Esophagus (tissue), 2 donors: ENCODE measurements at places on chromosomes 16 and 17. TPM values are rescaled to one million over a fixed set of nuclear protein-coding genes. Genes with fewer than 3 reads are reported as not detected.

Gene GPR139
- polyA plus RNA-seq, result not detected

Gene PYY
- not detected for polyA plus RNA-seq

Gene AANAT
- not detected for polyA plus RNA-seq

Gene MAP1LC3B
- polyA plus RNA-seq, result 28.1 TPM

Gene CACNG5
- polyA plus RNA-seq, result not detected

Gene CPHXL2
- polyA plus RNA-seq, result not detected

Gene KRTAP2-3
- polyA plus RNA-seq, result not detected
